ENCODE measurements at places on chromosomes 1 and 21. TPM values are rescaled to one million over a fixed set of nuclear protein-coding genes. Genes with fewer than 3 reads are reported as not detected.

- no peak overlapping the region for H3K4me3 ChIP-seq
- H3K27ac ChIP-seq: no peak overlapping the region
- H3K36me3 ChIP-seq: no peaks in the 10 kb centered on the region
- H3K4me1 ChIP-seq: no peaks in the 10 kb centered on the region
Observed at GRCh38 chr1:65844821-65845534, 52.3 kb downstream of the PDE4B start.

GRCh38 chr1:25028907-25029599 lies 99.0 kb upstream of the RUNX3 start:
- H3K27ac ChIP-seq: no peak overlapping the region
- no peaks in the 10 kb centered on the region for H3K27me3 ChIP-seq
- no peaks in the 10 kb centered on the region for H3K36me3 ChIP-seq
- H3K4me1 ChIP-seq: no peaks in the 10 kb centered on the region
- no peak overlapping the region for H3K4me3 ChIP-seq

DNA sequence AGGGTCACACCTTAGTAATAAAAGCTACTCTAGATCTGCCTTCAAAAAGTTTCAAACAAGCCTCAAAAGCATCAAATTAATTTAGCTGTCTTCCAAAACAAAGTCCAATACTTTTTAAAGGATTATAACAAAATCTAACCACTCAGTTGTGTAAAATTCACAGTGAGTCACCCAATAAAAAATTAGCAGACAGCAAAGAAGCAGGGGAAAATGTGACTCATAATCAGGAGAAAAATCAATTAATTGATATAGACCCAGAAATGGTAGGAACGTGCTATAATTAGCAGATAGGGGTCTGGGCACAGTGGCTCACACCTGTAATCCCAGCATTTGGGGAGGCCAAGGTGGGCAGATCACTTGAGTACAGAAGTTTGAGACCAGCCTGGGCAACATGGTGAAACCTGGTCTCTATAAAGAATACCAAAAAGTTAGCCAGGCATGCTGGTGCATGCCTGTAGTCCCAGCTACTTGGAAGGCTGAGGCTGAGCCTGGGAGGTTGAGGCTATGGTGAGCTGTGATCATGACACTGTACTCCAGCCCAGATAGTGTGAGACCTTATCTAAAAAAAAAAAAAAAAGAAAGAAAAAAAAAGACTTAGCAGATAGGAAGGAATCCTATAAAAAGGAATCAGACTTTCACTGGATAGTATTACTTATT lies 8.1 kb upstream of the MYOG start:
- DNase-seq: no peak
- no peaks in the 10 kb centered on the region for H3K36me3 ChIP-seq
- H3K4me1 ChIP-seq: no peaks in the 10 kb centered on the region

GRCh38 chr1:111162488-111162880 lies 22.5 kb downstream of the CEPT1 start:
- no peak overlapping the region for H3K4me3 ChIP-seq
- no peaks in the 10 kb centered on the region for H3K27me3 ChIP-seq
- H3K27ac ChIP-seq: no peak overlapping the region
- peaks cover 2% of the 10 kb centered on the region for H3K36me3 ChIP-seq
- no peak for DNase-seq

DNA sequence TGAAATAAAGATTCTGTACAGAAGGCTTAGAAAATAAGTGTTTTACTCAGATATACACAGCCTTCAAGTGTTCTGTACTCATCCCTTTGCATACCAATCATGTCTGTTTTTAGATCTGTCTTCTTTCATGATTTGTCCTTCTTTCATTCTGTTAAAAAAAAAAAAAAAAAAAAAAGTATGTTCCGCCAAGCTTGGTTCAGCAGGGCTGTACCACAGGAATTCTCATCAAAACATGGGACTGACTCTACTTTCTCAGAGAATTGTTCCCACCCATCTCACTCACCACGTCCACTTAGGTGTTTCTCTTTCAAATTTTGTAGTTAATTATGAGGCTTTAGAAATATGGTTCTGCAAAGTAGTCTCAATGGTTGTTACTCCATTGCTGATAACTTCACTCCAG lies 119.0 kb downstream of the AK5 start:
- H3K4me3 ChIP-seq: no peak overlapping the region
- no peak for DNase-seq
- no peaks in the 10 kb centered on the region for H3K27me3 ChIP-seq
- no peak overlapping the region for H3K27ac ChIP-seq
- H3K36me3 ChIP-seq: no peaks in the 10 kb centered on the region

NPHS2 gene
- not detected for total RNA-seq

EPHB2 gene
- 16.6 TPM for total RNA-seq

AMY1A gene
- total RNA-seq: not detected

RNU1-4 gene
- total RNA-seq: 7,231 TPM

KLHL17 gene
- 10.0 TPM for total RNA-seq

GLRX2 gene
- 14.4 TPM for total RNA-seq

FBXO2 gene
- total RNA-seq: 9.8 TPM

MPL gene
- total RNA-seq: 0.52 TPM

Data from aorta (tissue), 5 donors.